ENCODE measurements at places on chromosomes 5 and 9. TPM values are rescaled to one million over a fixed set of nuclear protein-coding genes. Genes with fewer than 3 reads are reported as not detected.

GRCh38 chr9:136283291-136284235 is 20.3 kb downstream of the CCDC187 start:
- no peak for DNase-seq

GRCh38 chr5:79703381-79703645 is 13.7 kb downstream of the CMYA5 start:
- DNase-seq: no peak

DNA sequence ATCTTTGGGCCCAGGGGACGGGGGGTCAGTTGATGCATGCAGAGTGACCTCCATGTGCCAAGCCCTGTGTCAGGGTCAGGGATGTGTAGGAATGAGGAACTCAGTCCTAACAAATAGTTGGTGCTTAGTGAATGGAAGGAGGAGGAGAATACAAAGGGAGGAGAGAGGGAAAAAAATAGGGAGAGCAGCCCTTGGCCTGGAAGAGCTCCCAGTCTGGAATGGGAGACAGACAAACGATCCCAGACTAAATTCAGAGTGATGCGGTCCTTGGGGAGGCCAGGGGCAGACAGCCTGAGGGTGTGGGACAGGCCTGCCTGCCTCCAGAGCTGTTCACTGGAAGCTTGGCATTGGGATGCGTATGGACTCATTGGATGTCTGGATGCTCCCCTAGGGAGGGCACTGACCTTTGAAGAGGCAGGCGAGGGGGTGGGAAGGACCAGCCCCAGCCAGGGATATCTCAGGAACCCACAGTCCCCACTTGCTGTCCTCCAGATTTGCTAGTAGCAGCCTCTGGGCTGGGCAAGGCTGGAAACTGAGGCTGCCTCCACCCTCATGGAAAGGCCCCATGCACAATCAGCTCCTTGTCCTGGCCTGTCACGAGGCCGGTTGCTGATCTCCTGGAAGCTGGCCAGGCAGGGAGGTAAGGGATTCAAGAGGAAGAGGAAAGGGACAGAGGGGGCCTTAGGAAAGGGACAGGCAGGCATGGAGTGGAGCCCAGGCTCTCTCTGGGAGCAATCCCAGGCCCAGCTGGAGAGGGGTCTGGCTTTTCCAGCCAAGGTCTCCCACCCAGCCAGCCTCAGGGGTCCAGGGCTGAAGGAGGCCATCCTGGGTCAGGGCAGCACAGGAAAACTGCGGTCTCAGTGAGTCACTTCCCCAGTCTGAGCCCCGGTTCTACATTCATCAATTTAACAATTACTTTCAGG is 69.0 kb upstream of the GGTA1 start:
- no peak for DNase-seq

The DDX46 gene
- polyA plus RNA-seq: 61.2 TPM

The PAEP gene
- polyA plus RNA-seq: 0.38 TPM

The RUFY1 gene
- 87.0 TPM for polyA plus RNA-seq
